ENCODE measurements at places on chromosomes 12 and 14. TPM values are rescaled to one million over a fixed set of nuclear protein-coding genes. Genes with fewer than 3 reads are reported as not detected.

- H3K4me3 ChIP-seq: no peak overlapping the region
- H3K27me3 ChIP-seq: no peaks in the 10 kb centered on the region
- no peaks in the 10 kb centered on the region for H3K36me3 ChIP-seq
- no peak overlapping the region for H3K27ac ChIP-seq
These were observed 165.6 kb upstream of the TMCC3 start for GRCh38 chr12:94815958-94816357.

- peak overlapping the region; percentile 72 for H3K4me3 ChIP-seq
- H3K36me3 ChIP-seq: 0 out of 2 replicates have a peak, but pooled peaks cover 2% of the 10 kb centered on the region
- H3K27me3 ChIP-seq: no peaks in the 10 kb centered on the region
- DNase-seq: no peak
These were observed 604 bp downstream of the HCFC2 start for GRCh38 chr12:104064842-104065427.

- H3K27ac ChIP-seq: no peak overlapping the region
- H3K4me1 ChIP-seq: no peaks in the 10 kb centered on the region
- no peaks in the 10 kb centered on the region for H3K36me3 ChIP-seq
- H3K27me3 ChIP-seq: no peaks in the 10 kb centered on the region
These were observed 64.7 kb downstream of the GPR65 start for GRCh38 chr14:88069677-88070076.

GRCh38 chr12:70919597-70920035 lies 922 bp downstream of the PTPRR start:
- no peak for DNase-seq
- no peak overlapping the region for H3K4me3 ChIP-seq
- H3K27me3 ChIP-seq: peaks cover 8% of the 10 kb centered on the region
- H3K36me3 ChIP-seq: no peaks in the 10 kb centered on the region

DNA sequence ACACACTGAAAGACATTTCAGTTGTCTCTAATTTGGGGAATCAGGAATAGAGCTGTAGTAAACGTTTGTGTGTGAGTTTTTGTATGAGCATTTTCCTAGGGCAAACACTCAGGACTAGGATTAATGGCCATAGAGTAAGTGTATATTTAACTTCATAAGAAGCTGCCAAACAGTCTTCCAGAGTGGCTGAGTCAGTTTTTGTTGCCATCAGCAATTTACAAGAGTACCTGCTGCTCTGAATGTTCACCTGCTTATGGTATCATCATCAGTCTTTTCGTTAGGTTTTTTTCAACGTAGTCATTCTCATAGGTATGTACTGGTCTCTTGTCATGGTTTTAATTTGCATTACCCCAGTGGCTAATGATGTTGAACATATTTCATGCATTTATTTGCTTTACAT lies 30.6 kb upstream of the TRHDE start:
- no peaks in the 10 kb centered on the region for H3K27me3 ChIP-seq
- H3K4me3 ChIP-seq: no peak overlapping the region
- H3K4me1 ChIP-seq: no peaks in the 10 kb centered on the region
- no peak for DNase-seq
- H3K36me3 ChIP-seq: no peaks in the 10 kb centered on the region

Gene KRT2
- total RNA-seq: not detected

Gene SLC39A5
- total RNA-seq: 0.66 TPM

Gene EIF2S3B
- total RNA-seq: 1.0 TPM

DNA sequence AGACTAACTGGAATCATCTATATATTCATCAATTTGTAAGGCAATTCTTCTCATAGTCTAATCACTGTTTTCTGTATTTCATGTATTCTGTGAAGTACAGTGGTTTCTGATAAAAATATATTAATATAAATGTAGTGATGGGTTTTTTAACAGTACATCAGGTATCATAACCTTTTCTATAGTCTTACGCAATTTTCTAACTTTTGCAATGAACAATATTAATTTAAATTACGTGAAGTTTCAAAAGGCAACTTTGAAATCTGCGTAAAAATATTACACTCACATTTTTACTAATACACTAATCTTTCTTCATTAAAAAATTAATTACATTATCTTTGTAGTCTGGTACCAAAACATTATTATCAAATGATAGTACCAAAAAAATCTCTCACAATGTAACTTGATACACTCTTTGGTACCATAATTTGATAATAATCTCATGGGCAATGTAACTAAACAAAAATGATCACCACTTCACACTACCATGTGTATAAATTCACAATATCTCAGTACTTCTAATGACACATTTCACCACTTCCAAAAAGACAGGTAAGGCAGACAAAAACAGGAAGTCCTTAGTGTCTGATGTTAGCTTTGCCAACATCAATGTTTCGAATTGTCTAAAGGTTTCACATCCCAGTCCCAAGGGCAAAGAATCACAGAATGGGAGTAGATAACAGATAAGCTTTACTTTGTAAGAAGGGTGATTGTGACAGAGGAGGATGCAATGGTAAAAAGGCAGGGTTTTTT lies 8.7 kb downstream of the DNAI7 start:
- no peak overlapping the region for H3K4me3 ChIP-seq
- no peaks in the 10 kb centered on the region for H3K27me3 ChIP-seq
- no peak overlapping the region for H3K27ac ChIP-seq
- no peaks in the 10 kb centered on the region for H3K36me3 ChIP-seq
- H3K4me1 ChIP-seq: peaks cover 23% of the 10 kb centered on the region

GRCh38 chr14:58479975-58480374 lies 52.5 kb downstream of the KIAA0586 start:
- no peak for DNase-seq
- no peak overlapping the region for H3K27ac ChIP-seq
- H3K36me3 ChIP-seq: no peaks in the 10 kb centered on the region
- no peaks in the 10 kb centered on the region for H3K4me1 ChIP-seq
- H3K4me3 ChIP-seq: no peak overlapping the region

DNA sequence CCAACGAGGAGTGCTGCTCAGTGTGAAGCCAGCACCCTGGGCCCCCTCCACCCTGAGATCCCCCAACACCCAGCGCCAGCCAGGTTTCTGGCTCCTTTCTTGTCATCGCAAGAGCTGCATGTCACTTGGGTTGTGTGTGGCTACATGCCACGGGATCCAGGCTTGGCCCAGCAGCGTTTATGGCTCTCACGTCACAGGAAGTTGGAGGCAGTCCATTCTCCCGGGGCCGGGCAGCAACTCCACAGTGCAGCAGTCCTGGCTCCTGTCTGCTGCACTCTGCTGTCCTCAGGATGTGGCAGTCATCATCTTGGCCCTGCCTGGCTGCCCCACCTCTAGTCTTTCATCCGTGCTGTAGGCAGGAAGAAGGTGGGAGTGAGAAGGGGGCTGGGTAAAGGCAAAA lies 78.3 kb downstream of the AACS start:
- DNase-seq: no peak
- no peak overlapping the region for H3K27ac ChIP-seq
- no peaks in the 10 kb centered on the region for H3K27me3 ChIP-seq
- no peaks in the 10 kb centered on the region for H3K4me1 ChIP-seq

DNA sequence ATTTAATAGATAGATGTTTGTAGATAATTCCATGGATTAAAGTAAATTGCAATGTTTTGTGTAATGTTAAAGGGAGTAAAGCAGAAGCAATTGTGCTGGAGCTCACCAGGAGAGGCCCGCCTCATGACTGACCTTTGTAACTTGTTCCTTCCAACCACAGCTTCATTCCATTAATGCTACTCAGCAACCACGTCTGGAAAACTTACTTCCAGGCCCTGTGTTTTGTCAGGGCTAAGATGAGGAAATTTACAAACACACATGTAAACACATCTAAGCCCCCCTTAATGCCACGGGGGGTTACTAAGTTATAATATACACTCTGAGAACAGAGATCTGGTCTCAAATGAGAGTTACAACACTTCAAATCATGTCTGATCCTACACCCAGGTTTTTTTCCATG lies 12.4 kb downstream of the LUM start:
- no peaks in the 10 kb centered on the region for H3K27me3 ChIP-seq
- H3K4me1 ChIP-seq: peaks cover 4% of the 10 kb centered on the region
- no peaks in the 10 kb centered on the region for H3K36me3 ChIP-seq
- peak; percentile 24 for DNase-seq
- H3K27ac ChIP-seq: no peak overlapping the region
- no peak overlapping the region for H3K4me3 ChIP-seq

Gene SMCO3
- total RNA-seq: not detected

DNA sequence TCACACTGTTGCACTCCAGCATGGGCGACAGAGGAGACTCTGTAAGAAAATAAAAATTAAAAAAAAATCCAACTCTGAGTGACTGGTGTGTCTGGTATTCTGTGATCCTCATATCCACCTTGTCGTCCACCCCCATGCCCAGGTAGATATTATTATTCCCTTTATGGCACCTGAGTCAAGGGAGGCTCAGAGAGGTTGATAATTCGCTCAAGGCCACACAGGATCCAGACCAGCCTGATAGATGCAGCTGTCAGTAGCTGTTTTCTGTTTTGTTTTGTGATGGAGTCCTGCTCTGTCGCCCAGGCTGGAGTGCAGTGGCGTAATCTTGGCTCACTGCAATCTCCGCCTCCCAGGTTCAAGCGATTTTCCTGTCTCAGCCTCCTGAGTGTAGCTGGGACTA lies 14.8 kb upstream of the FAM222A start:
- no peak overlapping the region for H3K4me3 ChIP-seq
- peaks cover 25% of the 10 kb centered on the region for H3K4me1 ChIP-seq

- no peaks in the 10 kb centered on the region for H3K27me3 ChIP-seq
- H3K4me3 ChIP-seq: no peak overlapping the region
- no peaks in the 10 kb centered on the region for H3K36me3 ChIP-seq
- peaks cover 39% of the 10 kb centered on the region for H3K4me1 ChIP-seq
These were observed 10.6 kb upstream of the LBHD2 start for GRCh38 chr14:103073367-103073875.

- no peaks in the 10 kb centered on the region for H3K36me3 ChIP-seq
- no peak for DNase-seq
- no peak overlapping the region for H3K27ac ChIP-seq
- no peaks in the 10 kb centered on the region for H3K4me1 ChIP-seq
- H3K4me3 ChIP-seq: no peak overlapping the region
These were observed 20.4 kb upstream of the COCH start for GRCh38 chr14:30853946-30854345.

DNA sequence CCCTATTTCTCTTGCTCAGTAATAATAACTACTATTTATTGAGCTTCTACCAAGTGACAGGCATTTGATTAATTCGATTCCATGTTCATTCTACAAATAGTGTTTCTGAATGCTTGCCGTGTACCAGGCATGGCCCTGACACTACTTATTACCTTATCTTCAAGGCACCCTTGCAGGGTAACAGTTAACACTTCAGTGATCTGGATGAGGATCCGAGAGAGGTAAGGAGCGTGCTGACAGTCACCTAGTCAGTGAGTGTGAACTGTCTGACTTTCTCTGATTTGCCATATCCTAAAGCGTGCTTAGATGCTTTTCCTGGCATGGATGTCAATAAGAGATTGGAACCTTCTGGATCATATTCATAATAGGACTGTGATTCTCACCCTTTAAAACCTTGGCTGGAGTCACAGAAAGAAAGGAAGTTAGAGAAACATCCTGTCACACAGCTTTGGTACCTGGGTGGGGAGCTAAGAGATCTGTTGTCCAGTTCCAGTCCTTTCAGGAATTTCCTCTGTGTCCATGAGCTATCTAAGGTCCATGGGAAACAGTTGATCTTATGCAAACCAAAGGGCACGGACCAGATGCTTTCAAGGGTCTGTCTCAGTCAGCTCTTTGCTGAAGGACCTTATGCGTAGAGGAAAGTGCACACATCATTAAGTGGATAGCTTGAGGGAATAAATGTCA lies 54.8 kb downstream of the PPFIBP1 start:
- H3K36me3 ChIP-seq: no peaks in the 10 kb centered on the region
- DNase-seq: no peak
- H3K4me3 ChIP-seq: no peak overlapping the region
- no peak overlapping the region for H3K27ac ChIP-seq

- H3K4me3 ChIP-seq: no peak overlapping the region
- DNase-seq: no peak
- H3K36me3 ChIP-seq: no peaks in the 10 kb centered on the region
- H3K27me3 ChIP-seq: no peaks in the 10 kb centered on the region
- no peaks in the 10 kb centered on the region for H3K4me1 ChIP-seq
These were observed 459.4 kb downstream of the ETNK1 start for GRCh38 chr12:23084236-23084995.

GRCh38 chr12:32589165-32589865 lies 89.8 kb upstream of the DNM1L start:
- no peaks in the 10 kb centered on the region for H3K27me3 ChIP-seq
- DNase-seq: no peak
- no peak overlapping the region for H3K4me3 ChIP-seq

- H3K4me3 ChIP-seq: no peak overlapping the region
- peaks cover 5% of the 10 kb centered on the region for H3K27me3 ChIP-seq
- no peak for DNase-seq
- H3K4me1 ChIP-seq: no peaks in the 10 kb centered on the region
- no peaks in the 10 kb centered on the region for H3K36me3 ChIP-seq
These were observed 4.6 kb downstream of the HOXC4 start for GRCh38 chr12:54058128-54058768.

DNA sequence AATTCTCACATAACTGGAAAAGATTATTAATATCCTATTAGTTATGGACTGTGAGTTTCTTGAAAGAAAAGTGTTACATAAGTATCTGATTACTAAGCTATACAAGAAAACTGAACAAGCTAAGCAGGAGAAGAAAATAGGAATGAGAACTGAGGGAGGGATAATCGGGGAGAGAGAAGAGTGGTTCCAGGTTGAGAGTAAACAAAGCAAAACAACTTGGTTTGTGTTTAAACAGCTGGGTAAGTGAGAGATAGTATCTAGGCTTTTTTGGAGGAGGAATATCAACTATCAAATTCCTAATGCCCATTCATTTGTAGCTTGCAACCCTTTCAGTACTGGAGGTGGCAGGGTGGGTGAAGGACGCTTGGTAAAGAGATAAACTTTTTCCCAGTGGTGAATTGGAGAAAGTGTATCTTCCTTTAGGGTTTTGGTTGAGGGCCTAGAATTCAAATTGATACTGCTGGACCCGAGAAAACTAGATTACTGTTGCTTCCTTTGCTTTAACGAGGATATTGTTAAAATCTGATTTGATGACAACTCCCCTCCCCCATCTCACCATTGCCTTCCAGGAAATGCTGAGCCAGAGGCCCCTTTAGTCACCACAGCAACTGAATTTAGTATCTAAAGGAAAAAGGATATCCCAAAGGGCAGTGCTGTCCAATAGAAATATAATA lies 2.0 kb upstream of the SLC2A3 start:
- H3K27ac ChIP-seq: no peak overlapping the region
- H3K4me3 ChIP-seq: no peak overlapping the region
- H3K36me3 ChIP-seq: no peaks in the 10 kb centered on the region
